Stimulated activated naive CD8-positive, alpha-beta T cell treated with anti-CD3 and anti-CD28 coated beads, Interleukin-15, amount 100 ng/mL, for 72 hours (primary cell): ENCODE measurements at places on chromosomes 13 and 19.

DNA sequence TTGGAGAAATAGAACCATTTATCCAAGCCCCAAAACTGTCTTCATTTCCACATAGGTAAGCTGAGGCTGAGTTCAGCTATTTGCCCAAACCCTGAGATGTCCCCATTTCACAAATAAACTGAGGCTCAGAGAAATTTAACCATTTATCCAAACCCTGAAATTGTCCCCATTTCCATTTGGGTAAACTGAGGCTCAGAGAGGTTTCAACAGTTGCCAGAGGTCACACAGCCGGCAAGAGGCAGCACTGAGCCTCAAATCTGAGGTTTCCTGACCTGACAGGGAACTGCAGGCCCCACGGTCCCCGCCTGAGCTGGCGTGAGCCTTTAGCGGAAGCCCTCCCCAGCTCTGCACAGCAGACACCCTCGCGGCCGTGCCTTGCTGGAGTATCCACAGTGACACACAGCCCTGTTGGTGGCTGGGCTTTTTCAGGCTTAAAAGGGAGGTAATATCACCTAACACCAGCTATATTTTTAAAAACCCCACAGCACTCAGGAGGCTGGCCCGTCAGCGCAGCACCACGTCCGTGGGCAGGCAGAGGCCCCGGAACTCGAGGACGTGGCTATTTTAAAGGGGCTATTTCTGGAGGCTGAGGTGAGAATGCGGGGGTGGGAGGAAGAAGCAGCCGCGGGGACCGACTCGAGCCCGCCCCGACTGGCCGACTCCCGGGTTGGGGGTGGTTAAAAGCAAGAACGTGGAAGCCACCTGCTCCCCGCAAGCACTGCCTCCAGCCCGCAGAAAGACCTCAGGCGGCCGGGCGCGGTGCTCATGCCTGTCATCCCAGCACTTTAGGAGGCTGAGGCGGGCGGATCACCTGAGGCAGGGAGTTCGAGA, 18.5 kb downstream of the PTPRS start:
- peak; percentile 50 for DNase-seq

GRCh38 chr19:2097203-2097885, 629 bp downstream of the IZUMO4 start:
- peak; percentile 50 for DNase-seq

DNA sequence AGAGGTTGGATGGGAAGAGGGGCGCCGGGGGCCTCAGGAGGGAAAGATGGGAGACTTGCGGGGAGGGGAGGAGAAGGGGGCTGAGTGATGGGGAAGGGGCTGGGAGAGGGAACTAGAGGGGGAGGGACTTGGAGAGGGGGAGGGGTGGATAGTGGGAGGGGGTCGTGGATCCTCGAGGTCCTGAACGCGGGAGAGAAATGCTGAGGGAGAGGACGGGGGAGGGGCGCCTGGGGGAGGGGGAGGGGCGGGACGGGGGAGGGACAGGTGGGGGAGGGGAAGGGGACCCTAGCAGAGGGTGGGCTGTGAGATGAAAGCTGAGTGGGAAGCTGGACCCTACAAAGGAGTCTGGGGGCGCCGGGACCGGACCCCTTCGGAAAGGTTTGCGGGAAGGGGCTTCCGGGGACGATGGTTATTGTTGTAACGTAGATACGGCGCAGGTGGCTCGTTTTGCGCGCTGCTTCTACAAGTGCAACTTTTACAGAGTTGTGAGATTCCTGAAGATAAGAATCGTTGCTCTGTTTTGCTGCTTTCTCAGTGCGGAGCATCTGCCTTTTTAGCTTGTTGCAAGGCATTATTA, 418 bp downstream of the ZNF444 start:
- DNase-seq: no peak

DNA sequence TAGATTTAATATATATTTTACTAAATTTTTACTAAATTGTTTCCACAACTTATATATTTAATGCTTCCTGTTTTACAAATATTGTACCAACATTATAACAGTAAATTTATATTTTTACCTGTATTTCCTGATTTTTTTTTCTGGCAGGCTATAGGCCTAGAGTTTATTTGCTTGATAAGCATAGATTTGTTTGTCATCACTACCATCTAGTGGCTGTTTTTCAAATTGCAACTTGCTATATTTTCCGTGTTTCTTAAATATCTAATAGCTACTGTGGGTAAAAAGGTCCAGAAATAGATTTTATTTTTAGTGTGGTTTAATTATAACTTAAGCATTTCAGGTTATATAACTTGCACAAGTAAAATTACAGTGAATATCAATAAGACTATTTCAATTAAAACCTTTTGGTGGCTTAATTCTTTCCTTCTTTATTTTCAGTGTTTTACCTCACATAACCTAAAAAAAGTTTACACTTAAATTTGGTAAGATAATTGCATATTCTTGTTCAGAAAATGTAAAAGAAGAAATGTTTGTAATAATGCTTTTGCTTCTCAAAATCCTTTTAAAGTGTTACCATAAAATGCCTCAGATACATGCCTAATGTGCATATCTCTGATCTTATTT, 60.6 kb downstream of the NDFIP2 start:
- DNase-seq: no peak

DNA sequence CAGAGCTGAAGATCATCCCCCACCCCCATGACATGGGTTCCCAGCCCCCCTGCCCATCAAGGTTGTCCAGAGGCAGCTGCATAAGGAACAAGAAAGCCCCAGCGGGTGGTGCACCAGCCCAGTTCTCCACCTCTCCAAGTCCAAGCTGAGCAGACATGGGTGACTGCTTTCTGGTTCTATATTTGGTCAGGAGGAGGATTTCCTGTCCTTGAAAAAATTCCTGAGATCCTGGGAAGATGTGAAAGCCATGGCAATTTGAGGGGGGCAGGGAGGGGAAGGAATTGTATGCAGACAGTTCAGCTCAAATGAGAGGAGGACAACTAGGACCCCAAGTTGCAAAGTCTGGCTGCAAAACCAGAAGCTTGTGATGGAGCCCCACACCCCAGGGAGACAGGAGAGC, 55.4 kb upstream of the ADGRE5 start:
- DNase-seq: no peak

DNA sequence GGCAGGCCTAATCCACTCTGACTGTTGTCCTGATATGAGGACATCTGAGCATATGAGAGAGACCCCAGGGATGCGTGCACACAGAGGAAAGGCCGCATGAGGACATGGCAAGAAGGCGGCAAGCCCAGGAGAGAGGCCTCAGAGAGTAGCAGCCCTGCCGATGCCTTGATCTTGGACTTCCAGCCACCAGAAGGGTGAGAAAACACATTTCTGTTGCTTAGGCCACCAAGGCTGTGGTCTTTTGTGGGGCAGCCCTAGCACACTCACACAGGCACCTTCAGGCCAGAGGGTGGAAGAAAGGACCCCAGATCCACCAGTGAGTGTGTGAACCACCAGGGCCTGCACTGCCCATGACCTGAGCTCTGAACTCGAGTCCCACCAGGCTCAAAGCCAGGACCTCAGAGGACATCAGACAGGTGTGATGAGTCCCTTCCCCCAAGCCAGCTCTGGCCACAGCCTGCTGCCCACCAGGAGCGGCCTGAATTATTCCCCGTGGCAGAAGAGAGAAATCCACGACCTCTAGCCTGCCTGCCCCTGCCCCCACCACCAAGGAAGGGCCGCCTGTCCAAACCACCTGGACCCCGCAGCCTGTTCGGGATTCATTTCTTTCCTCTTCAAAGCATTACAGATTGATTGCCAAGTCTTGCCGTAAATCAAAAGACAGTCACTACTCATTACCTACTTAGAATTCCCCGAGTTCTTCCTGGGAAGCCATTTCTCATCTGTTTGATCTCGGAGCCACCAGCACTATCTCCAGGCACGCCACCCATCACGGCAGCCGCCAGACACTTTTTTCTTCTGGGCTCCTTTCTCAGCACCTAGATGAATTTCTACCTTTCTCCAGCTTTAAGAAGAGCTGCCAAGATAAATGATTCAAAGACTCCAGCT, 72.2 kb downstream of the CEBPG start:
- no peak for DNase-seq
